ENCODE measurements at places on chromosomes 7 and 10.

DNA sequence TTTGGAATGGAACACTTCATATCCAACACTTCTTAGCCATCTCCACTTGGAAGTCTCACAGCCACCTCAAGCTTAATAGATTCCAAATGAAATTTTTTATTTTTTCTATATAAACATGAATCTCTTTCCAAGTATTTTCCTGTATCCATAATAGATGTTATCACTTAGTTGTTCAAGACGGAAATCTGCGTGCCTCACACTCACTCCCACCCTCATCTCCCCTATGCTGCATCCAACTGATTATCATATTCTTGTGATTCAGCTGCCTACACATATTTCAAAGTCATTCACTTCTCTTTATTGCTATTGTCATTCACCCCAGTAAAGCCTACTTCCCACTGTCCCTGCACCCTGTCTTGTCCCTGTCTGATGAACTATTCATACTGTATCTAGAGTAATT lies 70.2 kb upstream of the MKX start:
- no peak for DNase-seq

DNA sequence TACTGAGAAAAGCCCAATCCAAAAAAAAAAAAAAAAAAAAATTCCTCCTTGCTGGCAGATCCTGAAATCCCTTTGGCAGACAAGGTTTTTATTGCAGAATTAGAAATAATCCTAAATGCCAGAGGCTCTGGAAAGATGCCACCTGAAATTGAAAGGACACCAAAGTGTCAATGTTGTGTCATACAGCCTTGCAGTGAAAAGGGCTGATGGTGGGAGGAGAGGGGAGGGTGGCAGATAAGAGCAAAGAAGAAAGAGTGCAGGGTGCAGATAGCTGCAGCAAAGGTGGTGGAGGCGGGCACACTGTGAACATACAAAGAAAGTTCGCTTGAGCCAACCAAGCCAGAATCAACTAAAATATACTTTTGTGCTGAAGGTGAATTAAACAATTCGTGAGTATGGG lies 8.2 kb upstream of the OPTN start:
- DNase-seq = no peak

GRCh38 chr7:69374044-69374425 lies 224.2 kb upstream of the AUTS2 start:
- no peak for DNase-seq

DNA sequence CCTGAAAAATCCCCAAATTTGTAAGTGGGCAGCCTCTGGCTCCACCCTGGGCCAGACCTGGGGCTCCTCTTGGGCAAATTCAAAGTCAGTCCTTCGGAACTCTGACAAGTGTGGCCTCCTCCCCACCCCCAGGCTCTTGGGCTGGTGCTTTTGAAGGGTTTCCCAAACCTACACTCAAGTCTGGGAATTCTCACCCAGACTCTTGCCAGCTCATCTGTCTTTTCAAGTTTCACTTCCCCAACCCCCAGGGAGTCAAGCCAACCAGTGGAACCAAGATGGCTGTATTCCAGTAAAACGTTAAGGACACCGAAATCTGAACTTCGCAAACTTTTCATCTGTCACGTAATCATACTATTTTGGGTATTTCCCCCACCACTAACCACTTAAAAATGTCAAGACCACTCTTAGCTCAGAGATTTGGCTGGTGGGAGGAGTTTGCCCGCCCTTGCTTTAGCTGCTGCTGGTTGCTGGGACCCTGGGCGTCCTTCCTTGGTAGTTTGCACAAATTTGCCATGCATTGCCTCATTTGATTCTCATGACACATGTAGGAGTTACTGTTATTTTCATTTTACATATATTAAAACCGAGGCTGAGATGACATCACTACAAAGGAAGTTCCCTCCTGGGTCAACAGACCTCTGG lies 1.7 kb upstream of the MYO1G start:
- no peak for DNase-seq

GRCh38 chr10:33176688-33177087 lies 157.8 kb downstream of the NRP1 start:
- DNase-seq = no peak

DNA sequence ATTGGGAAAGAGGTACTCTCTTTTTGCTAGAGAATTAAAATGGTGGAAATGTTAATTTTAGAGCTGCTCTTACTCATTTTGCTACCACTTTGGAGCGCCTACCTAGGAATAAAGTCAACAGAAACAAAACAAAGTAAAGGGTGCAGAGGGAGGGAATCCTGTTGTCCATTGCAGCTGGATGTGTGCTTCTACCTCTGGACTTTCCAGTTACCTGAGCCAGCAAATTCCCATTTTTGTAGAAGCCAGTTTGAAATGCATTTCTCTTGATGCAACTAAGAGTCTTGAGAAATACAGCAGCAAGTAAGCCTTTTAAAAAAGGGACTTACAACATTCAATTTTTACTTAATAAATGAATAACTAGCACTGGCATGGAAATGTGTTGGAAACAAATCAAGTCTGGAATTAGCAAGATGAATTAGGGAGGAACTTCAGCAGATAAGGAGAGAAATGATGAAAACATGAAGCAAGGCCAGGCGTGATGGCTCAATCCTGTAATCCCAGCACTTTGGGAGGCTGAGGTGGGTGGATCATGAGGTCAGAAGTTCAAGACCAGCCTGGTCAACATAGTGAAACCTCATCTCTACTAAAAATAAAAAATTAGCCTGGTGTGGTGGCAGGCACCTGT lies 113.5 kb upstream of the CTTNBP2 start:
- DNase-seq = no peak

DNA sequence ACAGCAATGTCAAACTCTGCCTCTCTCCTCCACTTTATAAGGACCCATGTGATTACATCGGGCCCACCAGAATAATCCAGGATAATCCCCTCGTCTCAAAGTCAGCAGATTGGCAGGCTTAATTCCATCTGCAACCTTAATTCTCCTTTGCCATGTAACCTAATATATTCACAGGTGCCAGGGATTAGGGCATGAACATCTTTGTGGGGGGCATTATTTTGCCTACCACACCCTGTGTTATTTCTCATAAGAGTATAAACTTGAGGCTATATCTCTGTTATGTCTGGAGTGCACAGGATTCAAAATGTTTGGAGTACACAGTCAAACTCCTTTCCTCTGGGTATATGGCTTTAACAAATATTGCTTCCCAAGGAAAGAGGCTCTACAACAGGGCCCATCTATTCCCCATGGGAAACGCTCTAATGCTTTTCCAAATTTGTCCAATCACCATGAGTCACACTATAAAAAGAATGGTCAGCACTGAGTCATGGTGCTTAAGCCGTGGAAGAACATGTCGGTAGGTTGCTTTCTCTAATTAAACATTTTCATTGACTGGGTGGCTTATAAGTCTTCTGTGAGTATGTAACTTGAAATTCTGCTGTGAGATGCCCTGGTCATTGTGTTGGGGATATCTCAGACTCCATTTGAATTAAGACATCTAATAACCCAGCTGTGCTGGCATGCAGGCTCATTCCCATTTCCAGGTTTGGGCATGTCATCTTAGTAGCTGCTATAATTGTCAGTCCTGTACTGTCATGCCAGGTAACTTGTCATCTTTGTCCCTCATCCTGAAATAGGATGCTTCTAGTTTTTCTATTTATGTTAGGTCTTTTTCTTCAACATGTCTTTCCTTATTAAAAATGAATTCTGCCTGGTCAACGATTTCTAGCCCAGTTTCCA lies 11.5 kb upstream of the AKR1B10 start:
- peak; percentile 96 for DNase-seq

GRCh38 chr10:114239117-114239993 lies at the start of gene VWA2:
TSS of gene VWA2 (plus strand) at chr10:114239254. CDS start at chr10:114248714, 9,460 bp downstream.
- no peak for DNase-seq

GRCh38 chr7:83936056-83936708 lies 258.4 kb downstream of the SEMA3A start:
- peak; percentile 54 for DNase-seq

GRCh38 chr10:83932245-83932644 lies 207.1 kb upstream of the GHITM start:
- no peak for DNase-seq

DNA sequence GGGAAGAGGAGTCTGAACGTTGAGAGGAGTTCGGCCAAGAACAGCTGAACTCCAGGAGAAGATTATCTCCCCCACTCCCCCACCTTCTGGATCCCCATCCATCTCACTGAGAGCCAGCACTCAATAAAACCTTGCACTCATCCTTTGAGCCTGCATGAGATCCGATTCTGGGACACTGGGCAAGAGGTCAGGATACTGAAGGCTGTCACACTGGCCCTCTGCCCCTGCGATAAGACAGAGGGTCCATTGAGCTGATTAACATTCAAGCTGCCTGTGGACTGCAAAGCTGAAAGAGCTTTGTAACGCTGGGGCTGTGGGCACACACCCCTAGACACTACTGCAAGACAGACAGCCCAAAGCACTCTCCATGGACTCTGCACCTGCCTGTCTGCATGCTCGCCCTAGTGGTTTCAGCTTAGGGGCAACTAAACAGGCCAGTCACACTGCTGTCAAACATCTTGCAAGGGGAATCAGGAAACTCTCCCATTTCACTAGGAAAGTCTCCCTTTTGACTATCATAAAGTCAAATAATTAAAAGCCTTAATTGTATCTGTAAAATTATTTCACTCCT lies 42.3 kb upstream of the CNTNAP2 start:
- no peak for DNase-seq

DNA sequence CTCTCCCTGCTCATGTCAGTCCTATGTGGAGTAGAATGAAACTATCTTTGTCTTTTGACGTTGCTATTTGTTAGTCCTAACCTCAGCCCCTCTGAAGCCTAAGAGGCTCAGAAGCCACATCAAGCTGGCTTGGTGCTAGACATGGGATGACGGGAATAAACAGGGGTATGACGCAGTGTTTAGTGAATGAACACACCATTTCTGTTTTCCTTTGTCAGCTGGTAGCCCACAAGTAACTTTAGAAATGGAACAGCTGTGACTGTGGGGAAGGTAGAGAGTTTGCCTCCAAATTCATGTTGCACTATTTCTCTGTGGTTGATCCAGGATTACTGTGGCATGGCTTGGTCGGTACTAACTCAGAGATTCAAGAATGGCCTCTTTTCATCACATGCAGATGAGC lies 31.3 kb downstream of the COX15 start:
- no peak for DNase-seq

DNA sequence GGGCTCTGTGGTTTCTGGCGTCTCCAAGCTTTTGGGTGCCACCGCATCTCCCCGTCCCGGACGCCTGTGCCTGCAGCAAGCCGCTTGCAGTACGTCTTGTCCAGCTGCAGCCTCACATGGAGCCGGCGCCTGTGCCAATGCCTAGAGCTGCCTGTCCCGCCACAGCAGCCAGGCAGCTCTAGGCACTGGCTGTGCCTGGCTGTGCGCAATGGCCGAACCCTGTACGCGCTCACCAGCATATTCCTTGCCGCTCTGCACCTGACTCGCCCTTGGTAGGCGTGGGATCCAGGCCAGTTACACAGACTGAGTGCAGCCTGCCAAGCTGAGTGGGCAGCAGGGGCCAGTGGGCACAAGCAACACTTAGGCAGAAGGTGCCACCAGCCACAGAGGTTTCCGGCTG lies 381.2 kb upstream of the SORCS1 start:
- no peak for DNase-seq

DNA sequence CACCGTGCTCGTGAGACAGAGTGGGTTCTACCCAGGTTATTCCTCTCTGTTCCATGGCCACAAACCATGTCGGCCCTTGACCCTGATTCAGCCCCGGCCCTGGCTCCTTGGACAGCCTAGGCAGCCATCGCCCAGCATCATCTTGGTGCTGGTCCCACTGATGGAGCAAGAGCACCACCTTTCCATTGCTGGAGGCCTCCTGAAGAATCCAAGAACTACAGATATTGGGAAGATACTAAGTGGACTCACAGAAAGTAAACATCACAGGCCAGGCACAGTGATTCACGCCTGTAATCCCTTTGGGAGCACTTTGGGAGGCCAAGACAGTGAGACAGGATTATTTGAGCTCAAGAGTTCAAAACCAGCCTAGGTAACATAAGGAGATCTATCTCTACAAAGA lies 125.1 kb downstream of the NT5C2 start:
- DNase-seq = peak; percentile 38

GRCh38 chr7:47945261-47946015 lies 2.8 kb downstream of the PKD1L1 start:
- DNase-seq = peak; percentile 43

GRCh38 chr10:99966306-99966705 lies 43.4 kb downstream of the DNMBP start:
- peak; percentile 43 for DNase-seq

GRCh38 chr7:143003393-143004051 lies 23.4 kb downstream of the OR9A2 start:
- no peak for DNase-seq

DNA sequence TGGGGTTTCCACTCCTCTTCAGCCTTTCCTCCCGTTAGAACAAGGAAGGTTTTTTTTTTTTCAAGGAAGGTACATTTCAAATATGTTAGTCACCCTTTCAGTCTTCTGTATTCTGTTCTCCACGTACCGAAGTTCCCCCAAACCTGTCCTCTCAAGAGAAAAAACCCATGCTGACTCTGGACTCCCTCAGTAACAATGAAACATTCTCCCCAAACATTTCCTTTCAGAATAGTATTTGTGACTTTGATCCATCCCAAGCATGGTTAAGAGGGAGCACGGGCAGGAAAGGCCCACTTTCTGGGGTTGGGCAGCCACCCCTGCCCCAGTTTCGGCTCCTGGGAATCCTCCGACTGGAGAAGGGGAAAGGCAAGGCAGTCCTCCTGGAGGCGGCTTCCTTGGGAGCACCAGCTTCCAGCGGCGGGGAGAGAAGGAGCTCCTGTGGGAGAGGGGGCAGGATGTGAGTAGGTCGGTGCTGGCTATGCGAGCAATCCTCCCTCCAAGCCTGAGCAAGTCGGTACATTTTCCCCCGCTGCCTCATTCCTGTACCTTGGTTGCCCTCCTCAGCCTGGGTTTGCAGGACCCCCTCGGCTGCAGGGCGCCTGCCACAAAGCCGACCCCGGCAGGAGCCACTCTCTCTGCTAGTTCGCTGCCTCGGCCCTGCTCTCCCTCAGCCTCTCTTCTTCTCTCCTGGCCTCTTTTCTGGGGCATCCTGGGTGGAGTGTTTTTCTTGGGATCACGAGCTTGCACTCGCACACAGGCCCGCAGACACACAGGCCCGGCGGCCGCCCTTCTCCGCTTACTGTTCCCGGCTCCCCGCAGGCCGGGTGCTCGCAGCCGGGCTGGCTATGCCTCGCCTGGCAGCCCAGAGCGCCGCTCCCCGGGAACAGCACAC lies 2.1 kb upstream of the HOXA1 start:
- no peak for DNase-seq

GRCh38 chr7:11212816-11213215 lies 239.1 kb downstream of the PHF14 start:
- no peak for DNase-seq

DNA sequence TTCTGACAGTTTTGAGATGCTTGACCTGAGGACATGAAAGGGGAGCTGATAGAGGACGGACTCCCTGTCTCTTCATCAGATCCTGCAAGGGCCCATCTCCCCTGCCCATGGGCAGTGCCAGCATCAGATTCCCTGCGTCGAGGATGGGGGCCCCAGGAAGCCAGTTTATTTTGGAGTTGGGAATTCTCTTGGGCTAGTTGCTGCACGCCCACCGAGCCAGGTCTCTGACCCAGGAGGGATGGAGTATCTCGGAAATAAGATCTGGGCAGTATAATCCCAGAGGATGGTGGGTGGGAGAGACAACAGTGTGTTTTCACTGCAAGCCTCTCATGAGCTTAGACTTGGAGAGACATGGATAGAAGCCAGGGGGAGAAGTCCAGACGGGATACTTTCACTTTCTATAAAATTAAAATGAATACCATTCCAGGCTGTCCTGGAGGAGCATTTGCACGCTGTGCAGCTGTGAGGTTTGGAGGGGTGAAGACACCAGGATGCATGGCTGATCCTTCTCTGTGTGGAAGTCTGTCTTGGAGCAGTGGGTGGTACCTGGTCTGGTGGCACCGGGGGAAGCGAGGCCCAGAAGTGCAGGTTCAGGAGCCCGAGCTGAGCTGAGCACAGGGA lies 25.8 kb downstream of the DOCK1 start:
- DNase-seq = peak; percentile 45

All from stromal cell of bone marrow (primary cell).